ENCODE measurements at places on chromosomes 2 and 18.

- no peak overlapping the region for H3K27ac ChIP-seq
- H3K36me3 ChIP-seq = no peaks in the 10 kb centered on the region
- no peak overlapping the region for H3K4me3 ChIP-seq
- DNase-seq = no peak
- H3K4me1 ChIP-seq = peaks cover 12% of the 10 kb centered on the region
- peaks cover 12% of the 10 kb centered on the region for H3K27me3 ChIP-seq
Measured at GRCh38 chr2:152518641-152519580, 183.9 kb downstream of the FMNL2 start.

DNA sequence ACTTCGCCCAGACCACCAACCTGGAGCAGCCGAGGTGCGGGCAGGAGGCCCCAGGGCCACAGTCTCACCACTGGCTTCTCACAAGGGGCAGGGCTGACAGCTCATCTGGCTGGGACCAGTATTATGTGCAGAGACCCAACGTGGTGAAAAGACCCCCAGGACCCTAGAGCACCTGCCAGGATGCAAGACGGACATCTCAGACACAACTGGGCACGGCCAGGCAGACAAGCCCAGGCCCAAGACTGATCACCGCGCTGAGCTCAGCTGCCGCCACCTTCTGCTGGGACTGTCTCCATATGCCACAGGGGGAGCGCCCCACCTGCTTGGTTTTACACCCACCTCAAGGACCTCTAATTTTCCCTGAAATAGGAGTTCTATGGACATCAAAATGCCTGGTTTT, 23.2 kb downstream of the HDAC4 start:
- no peak overlapping the region for H3K4me3 ChIP-seq
- peaks cover 21% of the 10 kb centered on the region for H3K4me1 ChIP-seq
- no peak overlapping the region for H3K27ac ChIP-seq
- DNase-seq = no peak
- H3K27me3 ChIP-seq = no peaks in the 10 kb centered on the region
- H3K36me3 ChIP-seq = peaks cover 11% of the 10 kb centered on the region

- H3K36me3 ChIP-seq = no peaks in the 10 kb centered on the region
- DNase-seq = no peak
- H3K4me3 ChIP-seq = no peak overlapping the region
- no peak overlapping the region for H3K27ac ChIP-seq
- H3K4me1 ChIP-seq = no peaks in the 10 kb centered on the region
- H3K27me3 ChIP-seq = no peaks in the 10 kb centered on the region
Measured at GRCh38 chr2:16952368-16952767, 286.7 kb upstream of the CYRIA start.

DNA sequence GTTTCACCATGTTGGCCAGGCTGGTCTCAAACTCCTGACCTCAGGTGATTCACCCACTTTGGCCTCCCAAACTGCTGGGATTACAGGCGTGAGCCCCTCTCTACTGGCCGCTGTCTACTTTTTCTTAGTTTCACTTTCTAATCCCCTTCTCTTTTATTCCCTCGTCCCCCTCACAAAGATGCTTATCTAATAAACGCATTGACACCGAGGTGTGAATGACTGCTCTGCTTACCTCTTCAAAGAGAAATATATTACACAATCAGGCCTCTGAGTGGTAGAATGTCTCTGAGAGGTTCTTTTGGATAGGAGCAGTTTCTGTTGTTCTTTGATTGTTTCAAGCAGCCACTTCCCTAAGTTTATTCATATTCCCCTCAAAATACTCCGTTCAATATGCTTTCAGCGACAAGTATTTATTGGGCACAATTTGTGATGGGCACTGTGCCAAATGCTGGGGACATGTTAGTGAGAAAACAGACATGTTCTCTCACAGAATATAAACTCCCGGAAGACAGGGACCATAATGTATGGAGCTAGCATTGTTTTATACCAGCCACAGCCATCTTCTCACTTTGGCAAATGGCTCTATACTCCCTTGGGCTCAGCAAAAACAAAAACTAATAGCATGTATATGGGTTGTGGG, 34.7 kb upstream of the RAPH1 start:
- H3K36me3 ChIP-seq = no peaks in the 10 kb centered on the region
- peaks cover 2% of the 10 kb centered on the region for H3K4me1 ChIP-seq
- H3K27me3 ChIP-seq = peaks cover 29% of the 10 kb centered on the region
- H3K4me3 ChIP-seq = no peak overlapping the region
- no peak overlapping the region for H3K27ac ChIP-seq
